ENCODE measurements at places on chromosomes 6 and 20.

DNA sequence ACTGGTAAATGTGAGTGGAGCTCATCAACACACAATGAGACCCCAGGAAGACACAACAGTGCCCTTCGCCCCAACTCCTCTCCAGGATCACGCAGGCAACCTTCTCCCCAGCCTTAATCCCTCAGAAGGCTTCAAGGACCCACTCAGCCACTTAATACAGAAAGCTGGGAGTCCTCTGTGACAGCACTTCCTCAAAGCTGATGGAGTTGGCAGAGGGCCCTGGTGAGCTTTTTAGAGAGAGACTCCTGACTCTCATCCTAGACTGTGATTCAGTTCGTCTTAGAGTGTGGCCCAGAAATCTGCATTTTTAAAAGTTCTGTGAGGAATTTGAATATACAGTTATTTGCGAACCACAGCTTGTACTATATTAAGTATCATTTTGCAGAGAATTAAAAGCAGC is 187.7 kb downstream of the UST start:
- no peak for DNase-seq

GRCh38 chr6:52390361-52390727 is 28.4 kb downstream of the PAQR8 start:
- DNase-seq: peak; percentile 16

GRCh38 chr6:14144678-14145113 is 27.1 kb downstream of the CD83 start:
- peak; percentile 55 for DNase-seq

GRCh38 chr6:82251942-82252341 is 4.4 kb upstream of the IBTK start:
- DNase-seq: peak; percentile 50

GRCh38 chr20:22729616-22730236 is 145.4 kb upstream of the FOXA2 start:
- DNase-seq: no peak

DNA sequence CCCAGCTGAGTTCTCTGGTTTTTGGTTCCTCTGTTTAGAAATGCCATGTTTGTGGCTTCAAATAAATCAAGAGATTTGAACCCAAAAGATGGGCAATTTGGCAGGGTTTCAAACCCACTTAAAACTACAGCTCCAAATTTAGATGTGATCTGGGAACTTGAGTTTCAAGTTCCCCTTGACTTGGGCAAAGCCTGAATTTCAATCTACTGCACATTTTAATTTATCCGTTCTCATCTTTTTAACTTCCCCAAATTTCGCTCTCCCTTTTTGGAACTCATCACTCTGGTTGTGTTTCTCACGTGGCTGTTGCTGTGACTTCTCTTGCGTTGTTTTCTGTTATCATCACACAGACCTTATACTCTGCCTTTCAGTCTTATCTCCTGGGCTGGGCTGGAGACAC is 230.9 kb downstream of the CDC5L start:
- DNase-seq: no peak

All from NCI-H774 (cell line).